ENCODE measurements at places on chromosomes 5 and 9. TPM values are rescaled to one million over a fixed set of nuclear protein-coding genes. Genes with fewer than 3 reads are reported as not detected.

The C9 gene
- total RNA-seq = not detected

The NUTM2F gene
- total RNA-seq = not detected

The WNT8A gene
- total RNA-seq = not detected

The DMGDH gene
- 4.5 TPM for total RNA-seq

The LCN6 gene
- not detected for total RNA-seq

The C9orf50 gene
- total RNA-seq = not detected

The LRRTM2 gene
- 0.32 TPM for total RNA-seq

The SLCO6A1 gene
- total RNA-seq = under 0.01 TPM

The ARAP3 gene
- total RNA-seq = 7.7 TPM

The TMED7 gene
- 134 TPM for total RNA-seq

The DNM1 gene
- total RNA-seq = 36.1 TPM

The GNA14 gene
- total RNA-seq = 6.5 TPM

The IRX1 gene
- not detected for total RNA-seq

The HTR4 gene
- total RNA-seq = not detected
